ENCODE measurements at places on chromosomes 5 and 9.

DNA sequence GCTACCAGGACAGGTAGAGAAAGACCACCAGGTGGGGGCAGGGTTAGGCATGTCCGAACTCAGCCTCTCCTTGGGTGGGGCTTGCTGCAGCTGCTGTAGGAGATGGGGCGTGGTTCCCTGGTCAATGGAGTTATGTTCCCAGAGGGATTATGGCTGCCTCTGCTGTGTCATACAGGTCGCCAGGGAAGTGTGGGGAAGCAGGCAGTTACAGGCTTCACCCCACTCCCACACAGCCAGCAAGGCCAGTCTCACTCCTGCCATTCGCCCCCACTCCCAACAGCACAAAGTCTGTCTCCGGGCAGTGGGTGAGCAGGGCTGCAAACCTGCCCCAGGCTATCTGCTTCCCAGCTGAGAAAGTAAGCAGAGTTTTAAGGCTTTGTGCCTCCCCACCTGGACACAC, 20.0 kb upstream of the CEP72 start:
- no peak for DNase-seq

- no peak for DNase-seq
These were observed 8.9 kb downstream of the PAEP start for GRCh38 chr9:135570456-135570855.

GRCh38 chr5:149546974-149547373, 4.3 kb downstream of the CSNK1A1 start:
- no peak for DNase-seq

- no peak for DNase-seq
These were observed 165.9 kb downstream of the GAPVD1 start for GRCh38 chr9:125427556-125427955.

GRCh38 chr5:147796556-147797308, 14.2 kb upstream of the JAKMIP2 start:
- DNase-seq: no peak

DNA sequence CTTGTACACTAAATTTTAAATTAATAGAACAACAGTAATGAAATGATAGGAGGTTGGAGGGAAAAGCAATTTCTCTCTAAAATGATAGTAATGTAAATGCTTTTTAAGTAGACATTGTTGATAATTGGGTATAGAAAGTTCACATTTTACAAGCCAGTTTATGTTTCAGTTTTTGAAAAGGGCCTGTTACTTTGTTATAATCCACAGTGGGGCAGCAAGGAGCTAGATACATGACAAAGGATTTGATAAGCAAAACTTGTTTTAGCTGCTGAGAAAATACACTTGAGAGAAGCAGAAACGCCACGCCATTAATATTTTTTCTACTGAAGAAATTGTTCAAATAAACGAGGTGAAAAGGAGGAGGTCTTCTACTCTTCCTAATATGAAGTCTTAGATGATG, 30.2 kb downstream of the SREK1 start:
- no peak for DNase-seq

DNA sequence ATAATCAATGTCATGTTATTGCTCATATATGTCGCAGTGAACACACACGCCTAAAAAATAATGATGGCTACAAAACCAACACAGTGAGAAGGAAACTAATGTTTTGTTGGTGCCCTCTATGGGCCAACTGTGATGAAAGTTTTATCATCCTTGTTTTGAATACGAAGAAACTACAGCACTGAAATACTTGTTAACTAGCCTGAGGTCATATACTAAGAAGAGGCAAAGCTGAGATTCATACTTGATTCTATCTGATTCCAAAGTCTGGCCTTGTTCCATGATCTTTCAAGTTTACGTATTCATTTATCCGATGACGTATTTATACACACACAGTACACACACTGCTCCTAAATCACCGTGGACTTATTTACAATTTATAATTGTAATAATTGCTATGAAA, 16.1 kb upstream of the DRD1 start:
- no peak for DNase-seq

DNA sequence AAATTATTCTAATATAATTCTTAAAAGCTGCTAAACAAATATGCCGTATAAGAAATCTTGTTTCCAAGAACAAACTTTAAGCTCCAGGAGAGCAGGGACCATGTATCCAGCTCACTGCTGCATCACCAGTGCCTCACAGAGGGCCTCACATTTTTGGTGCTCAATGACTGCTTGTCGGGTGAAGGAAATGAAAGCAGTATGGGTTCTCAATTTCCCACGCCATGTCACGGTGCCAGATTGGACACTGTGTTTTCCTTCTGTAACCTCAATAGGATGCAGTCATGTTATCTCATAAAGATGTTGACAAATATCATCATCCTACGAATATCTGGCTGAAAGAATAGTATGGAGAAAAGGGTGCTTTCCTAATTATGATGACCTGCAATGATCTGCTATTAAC, 64.7 kb downstream of the POU5F2 start:
- no peak for DNase-seq

- no peak for DNase-seq
These were observed 65.5 kb upstream of the ABCA1 start for GRCh38 chr9:104993291-104993963.

GRCh38 chr9:113261917-113262671, 13.3 kb downstream of the CDC26 start:
- DNase-seq: no peak

DNA sequence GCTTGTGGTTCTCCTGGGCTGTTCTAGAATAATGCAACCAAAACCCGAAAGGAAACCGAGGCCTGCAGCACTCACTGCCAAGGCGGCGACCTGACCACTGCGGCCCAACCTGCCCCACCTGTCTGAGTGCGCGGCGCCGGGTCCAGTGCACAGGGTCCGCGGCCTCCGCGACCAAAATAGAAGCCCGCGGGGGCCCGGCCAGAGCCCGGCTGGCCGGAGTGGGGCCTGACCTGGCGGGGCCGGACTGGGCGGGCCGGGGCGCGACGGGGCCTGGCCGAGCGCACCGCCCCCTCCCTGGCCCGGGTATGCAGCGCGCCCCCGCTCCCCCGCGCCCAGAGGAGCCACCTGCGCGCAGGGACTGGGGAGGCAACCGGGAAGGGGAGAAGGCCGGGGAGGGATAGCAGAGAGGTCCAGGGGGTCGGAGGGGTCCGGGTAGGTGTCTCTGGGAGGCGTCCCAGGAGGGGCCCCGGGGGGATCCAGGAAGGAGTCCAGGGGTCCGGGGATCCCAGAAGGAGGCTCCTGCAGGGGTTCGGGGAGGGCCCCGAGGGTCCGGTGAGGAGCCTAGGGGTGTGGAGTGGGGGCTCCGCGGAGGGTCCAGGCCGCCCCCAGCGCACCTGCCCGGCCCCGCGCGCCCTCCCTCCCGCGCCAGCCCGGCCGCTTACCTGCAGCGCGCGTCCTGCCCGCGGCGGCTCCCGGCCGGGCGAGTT, 503 bp downstream of the SEMA4D start:
- peak; percentile 46 for DNase-seq

DNA sequence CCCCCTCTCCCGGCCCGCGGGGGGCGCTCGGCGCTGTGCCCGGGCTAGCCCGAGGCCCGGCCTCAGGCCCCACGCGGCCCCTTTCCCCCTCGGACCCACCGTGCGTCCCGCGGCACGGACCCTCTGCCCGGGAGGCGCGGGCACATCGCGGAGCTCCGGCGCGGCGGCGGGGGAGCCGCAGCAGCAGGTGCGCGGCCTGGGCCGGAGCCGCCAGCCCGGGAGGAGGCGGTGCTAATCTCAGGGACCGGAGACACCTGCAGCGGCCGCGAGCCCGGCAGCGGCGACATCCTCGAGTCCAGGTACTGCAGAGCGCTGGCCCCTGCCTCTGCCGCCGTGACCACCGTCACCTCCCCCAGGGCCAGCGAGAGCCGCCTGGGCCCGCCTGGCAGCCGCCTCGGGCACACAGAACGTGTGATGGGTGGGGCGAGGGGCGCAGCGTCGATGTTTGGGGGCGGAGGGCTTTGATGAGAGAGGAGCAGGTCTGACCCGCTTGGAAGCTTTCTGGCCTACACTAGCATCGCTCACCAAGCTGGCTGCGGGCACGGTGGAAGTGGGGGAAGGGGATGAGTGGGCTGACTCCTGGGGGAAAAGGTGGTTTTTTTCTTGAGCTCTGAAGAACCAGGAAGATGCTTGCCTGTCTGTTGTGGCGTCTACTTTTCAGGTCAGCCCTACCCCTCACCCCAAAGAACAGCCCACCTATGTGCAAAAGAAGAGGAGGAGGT, 524 bp downstream of the CYFIP2 start:
- DNase-seq: no peak

- DNase-seq: no peak
These were observed 64.3 kb upstream of the SLC25A51 start for GRCh38 chr9:37968228-37968701.

All from ovary (tissue), 10 donors.